ENCODE measurements at places on chromosomes 7 and 10.

GRCh38 chr7:7146837-7147236 lies 35.5 kb upstream of the C1GALT1 start:
- no peak for DNase-seq

DNA sequence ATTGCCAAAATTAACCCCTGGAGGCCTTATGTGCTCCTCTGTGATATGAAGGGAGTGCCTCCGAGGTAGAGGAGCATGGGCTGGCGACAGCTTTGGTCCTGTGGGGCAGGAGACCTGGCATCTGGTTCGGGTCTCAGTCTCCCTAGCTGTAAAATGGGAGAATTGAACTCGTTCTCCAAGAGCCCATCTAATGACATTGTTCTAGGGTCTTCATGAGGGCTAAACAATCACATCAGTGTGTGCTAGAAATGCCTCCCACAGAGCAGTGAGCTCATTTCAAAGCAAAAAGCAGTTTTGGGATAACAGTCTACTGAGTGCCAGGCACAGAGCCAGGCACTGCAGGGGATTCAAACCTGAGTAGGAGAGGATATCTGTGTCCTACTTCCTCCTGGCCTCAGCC lies 248.0 kb downstream of the RPS24 start:
- no peak for DNase-seq

GRCh38 chr10:119079599-119080520 lies 757 bp downstream of the EIF3A start:
- no peak for DNase-seq

DNA sequence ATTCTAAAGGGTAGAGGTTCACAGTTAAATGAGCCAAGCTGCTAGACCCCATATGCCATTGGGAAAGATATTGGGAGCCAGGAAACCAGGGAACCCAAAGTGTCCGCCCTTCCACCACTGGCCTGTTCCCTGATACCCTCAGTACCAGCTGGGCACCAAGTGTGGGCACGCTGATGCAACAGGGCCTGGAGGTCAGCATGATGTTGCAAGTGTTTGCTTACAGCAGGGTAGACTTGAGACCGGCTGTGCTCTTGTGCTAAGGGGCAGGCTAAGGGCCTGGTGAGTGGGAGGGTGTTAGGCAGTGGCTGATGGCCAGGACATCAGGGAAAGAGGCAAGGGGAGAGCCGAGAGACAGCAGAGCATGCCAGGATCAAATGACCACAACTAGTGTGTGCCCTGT lies 21.0 kb upstream of the MYL7 start:
- DNase-seq = no peak

- no peak for DNase-seq
These were observed 10.4 kb downstream of the ZNF365 start for GRCh38 chr10:62384447-62385081.

DNA sequence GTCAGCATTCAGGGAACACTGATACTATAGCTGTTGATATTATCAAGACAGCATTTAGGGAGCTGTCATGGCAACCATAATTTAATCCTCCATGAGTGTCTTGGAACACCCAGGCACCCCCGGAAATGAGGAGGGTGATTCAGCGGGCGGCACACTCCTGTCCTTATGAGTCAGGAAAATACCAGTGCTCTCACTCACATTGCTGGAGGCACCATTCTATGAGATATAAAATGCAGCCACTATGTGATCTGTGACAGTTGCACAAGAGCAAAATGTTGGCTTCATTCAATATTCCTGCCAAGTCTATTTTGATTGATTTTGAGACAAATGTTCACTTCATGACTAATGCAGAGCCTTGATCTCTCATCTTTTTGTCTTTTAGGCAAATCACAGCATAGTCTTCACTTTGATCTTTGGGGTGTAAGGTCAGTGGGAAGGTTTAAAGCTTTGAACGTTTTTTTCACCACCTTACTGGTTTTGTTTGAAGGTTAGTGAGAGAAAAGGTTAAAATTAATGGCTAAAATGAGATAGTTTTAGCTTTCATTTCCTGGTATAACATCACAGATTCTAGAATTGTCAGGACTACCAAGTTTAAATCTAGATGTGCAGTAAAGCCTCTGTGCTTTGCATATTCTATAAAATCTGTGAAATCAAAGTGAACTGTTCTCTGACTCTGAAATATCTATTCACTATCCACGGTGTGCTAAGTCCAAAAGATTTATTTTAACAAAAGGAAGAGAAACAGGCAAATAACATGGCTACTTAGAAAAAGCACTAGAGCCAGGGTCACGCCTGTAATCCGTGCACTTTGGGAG lies 12.4 kb upstream of the ARHGAP12 start:
- no peak for DNase-seq

- no peak for DNase-seq
These were observed 81.7 kb downstream of the STK31 start for GRCh38 chr7:23791721-23792120.

DNA sequence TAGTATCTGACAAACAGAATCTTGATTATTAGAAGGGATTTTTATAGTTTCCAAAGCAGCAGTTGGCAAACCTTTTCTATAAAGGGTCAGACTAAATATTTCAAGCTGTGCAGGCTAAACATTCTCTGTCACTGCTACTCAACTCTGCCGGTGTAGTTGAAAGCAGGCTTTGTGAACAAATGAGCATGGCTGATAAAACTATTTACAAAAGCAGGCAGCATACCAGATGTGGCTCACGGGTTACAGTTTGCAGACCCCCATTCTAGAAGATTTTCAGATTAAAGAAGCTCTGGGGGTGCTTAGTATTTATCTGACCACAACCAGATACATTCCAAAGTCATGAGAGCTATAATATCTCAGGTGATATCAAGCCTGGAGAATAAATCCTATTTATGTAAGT lies 1017.5 kb downstream of the SORCS1 start:
- no peak for DNase-seq

DNA sequence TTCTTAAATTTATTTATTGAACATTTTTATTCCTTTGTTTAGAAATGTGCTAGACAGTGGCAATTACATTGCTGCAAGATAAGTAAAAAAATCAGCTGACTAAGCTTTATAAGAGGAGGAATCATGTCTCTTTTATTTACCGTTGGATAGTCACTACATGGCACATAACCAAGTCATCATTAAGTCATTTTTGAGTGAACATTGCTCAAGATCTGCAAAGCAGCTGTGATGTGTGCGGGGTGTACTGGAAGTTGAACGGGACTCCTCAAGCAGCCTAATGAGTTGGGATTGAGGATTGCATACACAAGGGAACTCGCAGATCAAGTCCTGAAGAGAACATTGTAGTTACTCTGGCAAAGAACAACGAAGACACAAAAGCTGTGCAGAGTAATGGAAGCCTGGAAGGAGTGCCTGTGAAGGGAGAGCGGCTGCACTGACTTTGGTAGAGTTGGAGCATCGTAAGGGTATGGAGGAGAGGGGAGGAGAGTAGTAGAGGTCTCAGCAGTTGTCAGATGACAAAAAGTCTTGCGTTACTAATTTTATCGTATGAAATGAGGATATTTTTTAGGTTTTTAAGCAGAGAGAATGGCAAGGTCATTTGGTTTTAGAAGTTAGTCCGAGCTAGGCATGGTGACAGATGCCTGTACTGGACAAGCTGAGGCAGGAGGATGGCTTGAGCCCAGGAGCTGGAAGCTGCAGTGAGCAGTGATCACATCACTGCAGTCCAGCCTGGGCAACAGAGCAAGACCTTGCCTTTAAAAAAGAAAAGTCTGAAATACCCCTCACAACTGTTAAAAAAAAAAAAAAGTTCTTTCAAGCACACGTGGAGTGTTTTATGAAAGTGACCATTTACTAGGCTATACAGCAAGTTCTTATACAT lies 95.1 kb downstream of the BMPR1A start:
- no peak for DNase-seq

GRCh38 chr10:122847782-122848604 lies 2.3 kb upstream of the CUZD1 start:
- no peak for DNase-seq

GRCh38 chr10:42809676-42810075 lies 27.1 kb downstream of the BMS1 start:
- DNase-seq = no peak

GRCh38 chr7:17298840-17299482 lies 509 bp downstream of the AHR start:
- no peak for DNase-seq

- DNase-seq = no peak
These were observed 62.3 kb downstream of the LAMB4 start for GRCh38 chr7:108067844-108068243.

DNA sequence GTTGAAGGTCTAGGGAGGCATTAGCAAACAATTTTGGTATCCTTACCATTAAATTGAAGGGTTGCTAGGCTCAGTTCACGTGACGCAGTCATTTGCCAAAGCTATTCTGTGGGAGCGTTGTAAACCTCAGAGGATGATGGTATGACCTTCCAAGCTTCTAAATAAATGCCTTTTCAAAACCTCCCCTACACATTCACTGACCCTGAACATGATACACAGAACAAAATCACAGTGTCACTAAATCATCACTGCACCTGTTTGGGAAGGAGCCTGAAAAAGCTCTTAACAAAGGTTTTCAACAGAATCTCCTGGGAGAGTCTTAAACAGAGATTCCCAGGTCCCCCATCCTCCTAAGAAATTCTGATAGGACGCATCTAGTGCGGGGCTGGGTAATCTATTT lies 13.2 kb upstream of the CCDC172 start:
- DNase-seq = no peak

DNA sequence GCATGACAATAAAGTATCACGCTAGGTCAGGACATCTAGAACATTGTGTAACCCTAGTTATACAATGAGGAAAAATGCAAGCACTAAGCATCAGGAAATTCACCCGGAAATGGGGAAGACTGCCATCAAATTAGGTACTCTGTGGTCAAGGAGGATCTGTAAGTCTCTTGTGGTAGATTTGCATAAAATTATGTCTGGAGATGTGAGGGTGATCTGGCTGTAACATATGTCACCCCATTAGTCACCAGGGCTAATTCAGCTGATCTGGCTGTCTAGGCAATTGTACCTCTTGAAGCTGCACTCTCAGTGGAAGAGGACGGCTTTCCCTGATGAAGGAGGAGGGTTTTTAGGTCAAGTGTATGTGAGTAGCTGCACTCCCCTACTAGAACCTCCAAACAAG lies 14.8 kb downstream of the AKR1D1 start:
- no peak for DNase-seq

GRCh38 chr10:8085251-8085650 lies 30.8 kb downstream of the GATA3 start:
- no peak for DNase-seq

- DNase-seq = no peak
These were observed 186.7 kb upstream of the LYZL2 start for GRCh38 chr10:30816159-30816819.

DNA sequence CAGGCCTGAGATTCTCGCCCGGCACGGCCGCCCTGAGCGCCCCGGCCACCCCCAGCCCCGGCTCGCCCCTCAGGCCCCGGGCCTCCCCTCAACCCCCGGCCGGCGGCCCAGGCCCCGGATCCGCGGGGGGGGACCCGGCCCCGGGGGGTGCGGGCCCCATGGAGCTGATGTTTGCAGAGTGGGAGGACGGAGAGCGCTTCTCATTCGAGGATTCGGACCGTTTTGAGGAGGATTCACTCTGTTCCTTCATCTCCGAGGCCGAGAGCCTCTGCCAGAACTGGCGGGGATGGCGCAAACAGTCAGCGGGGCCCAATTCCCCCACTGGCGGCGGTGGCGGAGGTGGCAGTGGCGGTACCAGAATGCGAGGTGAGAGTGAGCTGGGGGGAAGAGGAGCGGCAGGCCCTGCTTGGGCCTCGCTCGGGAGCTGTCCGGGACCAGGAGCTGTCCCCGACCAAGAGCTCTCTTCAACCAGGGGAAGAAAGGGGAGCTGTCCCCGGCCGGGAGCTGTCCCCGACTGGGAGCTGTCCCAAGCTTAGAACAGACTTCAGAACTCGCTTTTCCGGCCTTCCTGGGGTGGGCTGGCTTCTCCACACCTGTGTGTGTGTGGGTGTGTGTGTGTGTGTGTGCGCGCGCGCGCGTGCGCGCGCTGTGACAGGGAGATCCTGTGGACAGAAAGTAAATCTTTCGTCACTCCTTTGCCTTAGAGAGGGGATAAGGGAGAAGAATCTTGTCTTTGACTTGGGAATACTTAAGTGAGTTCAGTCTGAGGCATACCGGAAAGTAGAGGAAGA lies 510 bp downstream of the ZSWIM8 start:
- DNase-seq = no peak

DNA sequence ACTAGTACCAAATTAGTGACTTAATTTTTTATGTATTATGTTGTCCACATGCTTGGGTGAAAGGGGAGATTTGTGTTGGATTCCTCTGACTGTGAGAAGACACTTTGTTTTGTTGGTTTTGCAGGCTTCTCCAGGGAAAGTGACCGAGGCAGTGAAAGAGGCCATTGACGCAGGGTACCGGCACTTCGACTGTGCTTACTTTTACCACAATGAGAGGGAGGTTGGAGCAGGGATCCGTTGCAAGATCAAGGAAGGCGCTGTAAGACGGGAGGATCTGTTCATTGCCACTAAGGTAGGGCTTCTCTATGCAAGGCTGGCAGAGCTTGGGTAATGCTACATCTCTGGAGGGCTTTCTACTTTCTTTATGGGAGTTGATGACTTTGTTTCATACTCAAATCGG lies 4.5 kb downstream of the AKR1E2 start:
- no peak for DNase-seq

GRCh38 chr10:95096143-95096542 lies 26.8 kb upstream of the CYP2C8 start:
- DNase-seq = no peak

- DNase-seq = no peak
These were observed 112.3 kb downstream of the ITGB8 start for GRCh38 chr7:20442951-20443350.

DNA sequence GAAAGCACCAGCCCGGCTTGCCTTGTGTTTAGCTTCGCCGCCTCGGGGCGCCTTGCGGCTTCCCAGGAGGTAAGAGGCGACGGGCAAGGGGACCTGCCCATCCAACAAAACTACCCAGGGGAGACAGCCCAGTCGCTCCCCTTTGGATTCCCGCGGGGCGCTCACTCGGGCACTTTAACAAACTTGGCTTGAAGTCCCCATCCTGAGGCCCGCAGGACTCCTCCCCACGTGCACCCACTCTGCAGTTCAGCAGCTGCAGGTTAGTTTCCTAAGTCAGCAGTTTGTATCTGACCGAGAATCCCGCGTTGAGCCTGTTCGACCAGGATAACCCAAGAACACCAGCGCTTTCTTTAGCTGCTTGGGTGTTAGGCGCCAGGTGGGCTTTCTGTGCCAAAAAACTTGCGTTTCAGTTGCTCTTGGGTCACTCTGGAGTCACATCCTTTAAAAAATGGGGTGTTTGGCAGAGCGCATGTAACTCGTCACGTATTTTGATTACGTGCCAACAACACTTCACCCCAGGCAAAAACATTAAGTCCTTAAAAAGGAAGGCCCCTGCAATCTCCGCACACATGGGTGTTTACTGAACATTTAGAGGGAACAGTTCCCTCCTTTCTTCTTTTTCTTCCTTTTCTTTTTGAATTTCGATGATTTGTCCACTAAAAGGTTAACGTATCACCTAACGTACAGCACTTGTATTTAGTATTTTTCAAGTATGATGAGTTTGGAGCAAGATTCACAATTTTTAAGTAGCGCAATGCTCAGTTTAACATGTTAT lies 876 bp downstream of the DNAH11 start:
- no peak for DNase-seq
